ENCODE measurements at places on chromosomes 2 and 18.

DNA sequence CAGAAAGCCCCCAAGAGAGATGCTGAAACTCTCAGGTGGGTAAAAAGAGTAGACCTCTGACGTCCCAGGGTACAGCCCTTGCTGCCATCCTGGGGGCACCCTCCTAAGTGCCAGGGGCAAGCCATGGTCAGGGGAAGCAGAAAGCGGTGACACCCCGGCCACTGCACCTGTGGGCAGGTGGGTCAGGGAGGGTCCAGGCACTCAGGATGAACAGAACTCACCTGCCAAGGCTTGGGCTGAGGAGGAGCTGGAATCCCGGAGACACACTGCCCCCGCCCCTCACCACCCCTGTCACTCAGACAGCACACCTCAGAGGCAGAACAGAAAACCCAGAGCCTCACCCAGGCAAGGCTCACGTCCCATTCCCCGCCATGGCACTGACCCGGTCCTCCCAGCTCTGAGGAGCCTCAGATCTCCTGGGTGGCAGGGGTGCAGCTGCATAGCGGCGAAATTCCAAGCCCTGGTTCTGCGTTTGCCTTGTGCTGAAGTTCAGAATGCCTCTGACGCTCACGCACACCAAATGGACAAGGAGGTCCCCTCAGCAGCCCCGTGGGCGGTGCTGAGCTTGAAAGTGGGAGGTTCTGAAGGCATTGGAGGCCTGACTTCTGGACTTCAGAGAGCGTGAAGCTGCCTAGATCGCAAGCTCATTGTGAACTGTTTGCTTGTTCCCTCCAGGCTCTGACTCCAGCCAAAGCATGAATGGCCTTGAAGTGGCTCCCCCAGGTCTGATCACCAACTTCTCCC lies 4.3 kb downstream of the GPR17 start:
- DNase-seq = no peak

DNA sequence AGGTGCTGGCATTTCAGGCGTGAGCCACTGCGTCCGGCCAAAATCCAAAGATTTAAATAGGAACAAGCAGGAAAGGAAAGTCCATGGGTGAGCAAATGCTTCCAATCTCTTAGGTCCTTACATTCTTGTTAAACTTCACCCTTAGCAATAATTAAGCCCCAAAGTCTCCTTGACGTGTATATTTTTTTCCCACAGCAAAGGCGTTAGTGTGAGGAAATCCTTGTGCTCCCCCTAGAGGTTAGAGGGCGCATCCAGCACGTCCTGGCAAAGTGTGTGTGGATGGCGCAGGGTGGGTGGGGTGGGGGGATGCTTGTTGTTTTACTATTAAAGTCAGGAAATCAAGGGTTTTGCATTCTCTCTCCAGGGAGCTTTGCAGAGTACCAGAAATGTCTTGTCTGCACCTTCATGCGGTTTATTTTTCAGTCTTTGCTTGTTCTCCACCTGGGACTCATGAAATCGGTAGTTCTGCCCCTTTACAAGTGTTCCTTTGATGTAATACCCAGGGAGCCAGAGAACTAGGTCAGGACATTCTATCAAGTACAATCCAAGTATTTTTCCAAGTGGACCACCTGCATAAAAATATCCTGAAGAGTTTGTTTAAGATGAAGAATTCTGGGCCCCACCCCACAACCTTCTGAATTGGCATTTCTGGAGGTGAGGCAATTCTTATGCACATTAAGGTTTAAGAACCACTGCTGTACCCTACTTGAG lies 22.2 kb upstream of the ITSN2 start:
- DNase-seq = peak; percentile 61

DNA sequence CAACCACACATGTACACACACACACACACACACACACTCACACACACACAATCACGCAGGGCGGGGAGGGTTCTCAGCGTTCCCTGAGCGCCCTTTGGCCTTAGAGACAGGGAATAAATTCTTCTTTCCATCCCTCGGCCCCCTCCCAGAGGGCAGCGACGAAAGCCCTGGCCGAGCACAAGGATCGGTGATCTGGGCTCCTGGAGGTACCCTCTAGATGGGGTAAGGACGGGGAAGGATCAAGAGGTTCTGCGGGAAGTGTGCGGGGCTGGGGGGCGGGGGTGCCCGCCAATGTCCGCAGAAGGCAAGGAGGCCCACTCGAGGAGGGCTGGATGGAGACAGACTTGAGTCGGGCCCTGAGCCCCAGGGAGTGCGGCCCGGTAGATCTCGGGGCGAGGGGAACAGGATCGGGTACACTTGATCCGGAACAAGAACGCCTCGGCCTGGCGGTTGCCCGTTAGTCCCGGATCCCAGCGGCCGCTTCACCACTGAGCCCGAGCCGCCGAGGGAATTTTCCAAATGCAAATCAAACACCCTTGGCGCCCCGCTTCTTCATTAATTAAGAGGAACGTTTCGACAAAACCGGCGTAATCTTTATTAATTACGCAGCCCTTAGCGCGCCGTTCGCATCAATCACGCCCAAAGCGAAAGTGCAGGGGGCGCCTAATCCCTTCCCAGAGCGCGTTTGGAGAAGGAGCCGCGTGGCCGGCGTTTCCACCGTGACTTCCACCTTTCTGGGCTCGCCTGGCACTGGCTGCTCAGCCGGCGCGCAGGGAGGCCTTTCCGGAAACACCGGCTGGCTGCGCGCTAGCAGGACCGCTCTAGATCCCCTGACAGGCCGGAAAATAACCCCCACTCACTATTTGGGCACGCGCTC lies 7.0 kb upstream of the PAX3 start:
- DNase-seq = no peak

GRCh38 chr2:20532634-20533437 lies 86.0 kb downstream of the RHOB start:
- DNase-seq = no peak

DNA sequence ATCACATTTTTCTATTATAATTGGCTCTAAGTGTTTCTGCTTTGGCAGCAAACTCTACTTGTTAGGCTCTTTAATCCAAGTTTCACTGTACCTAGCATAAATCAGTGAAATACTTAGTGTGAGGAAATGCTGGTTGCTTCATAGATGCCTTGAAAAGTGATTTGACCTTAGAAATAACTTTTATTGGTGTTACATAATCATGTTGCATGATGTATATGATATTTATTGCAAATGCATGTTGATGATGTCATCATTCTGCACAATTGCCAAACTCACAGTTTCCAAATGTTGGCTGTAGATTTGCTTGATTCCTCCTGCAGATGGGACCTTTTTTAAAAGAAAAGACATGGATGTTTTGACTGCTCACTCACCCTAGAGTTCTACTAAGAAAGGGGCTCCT lies 137.6 kb upstream of the BCL2L11 start:
- DNase-seq = no peak

DNA sequence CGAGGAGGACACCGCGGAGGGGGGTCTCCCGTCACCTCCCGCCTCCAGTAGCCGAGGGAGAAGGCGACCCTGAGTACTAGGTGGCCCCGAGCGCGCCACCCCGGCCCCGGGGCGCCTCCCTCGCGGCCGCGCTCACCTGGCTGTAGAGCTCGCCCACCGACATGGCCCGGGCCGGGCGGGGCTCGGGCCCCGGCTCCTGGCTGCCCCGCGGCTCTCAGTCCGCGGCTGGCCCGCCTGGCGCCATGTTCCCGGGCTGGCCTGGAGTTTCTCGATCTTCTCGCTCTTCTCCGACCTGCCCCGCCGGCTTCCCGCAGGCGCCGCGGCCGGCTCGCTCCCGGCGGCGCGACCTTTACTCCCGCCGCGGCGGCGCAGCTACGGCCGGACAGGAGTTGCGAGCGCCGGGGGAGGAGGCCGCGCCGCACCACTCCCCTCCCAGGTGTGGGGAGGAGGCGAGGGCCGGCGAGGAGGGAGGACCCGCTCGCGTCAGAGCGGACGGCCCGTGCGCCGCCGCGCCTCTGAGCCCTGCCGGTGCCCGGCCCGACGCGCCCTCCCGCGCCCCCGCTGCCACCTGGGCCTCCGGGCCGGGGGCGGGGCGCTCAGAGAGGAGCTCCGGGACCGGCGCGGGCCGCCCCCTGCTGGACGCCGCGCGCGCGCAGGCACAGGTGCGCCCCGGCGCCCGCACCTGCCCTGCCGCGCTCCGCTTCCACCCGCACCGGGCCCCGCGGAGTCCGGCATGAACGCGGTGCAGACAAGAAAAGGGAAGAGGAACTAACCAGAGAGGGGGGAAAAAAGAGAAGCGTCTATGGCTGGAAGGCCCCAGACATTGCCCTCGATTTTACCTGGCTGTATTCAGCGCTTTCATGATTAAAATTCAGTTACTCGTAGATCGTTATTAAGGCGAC lies at the start of gene MYO5B:
TSS of gene MYO5B (minus strand) at position 517 of the 902 bp plus-strand sequence. CDS start at position 163, 354 bp downstream.
- DNase-seq = no peak

- DNase-seq = no peak
Observed at GRCh38 chr2:74223941-74224770, 25.7 kb downstream of the MTHFD2 start.

- no peak for DNase-seq
Observed at GRCh38 chr2:28101892-28102291, 211.4 kb downstream of the BABAM2 start.

GRCh38 chr2:19474128-19474527 lies 115.7 kb upstream of the OSR1 start:
- DNase-seq = peak; percentile 84

DNA sequence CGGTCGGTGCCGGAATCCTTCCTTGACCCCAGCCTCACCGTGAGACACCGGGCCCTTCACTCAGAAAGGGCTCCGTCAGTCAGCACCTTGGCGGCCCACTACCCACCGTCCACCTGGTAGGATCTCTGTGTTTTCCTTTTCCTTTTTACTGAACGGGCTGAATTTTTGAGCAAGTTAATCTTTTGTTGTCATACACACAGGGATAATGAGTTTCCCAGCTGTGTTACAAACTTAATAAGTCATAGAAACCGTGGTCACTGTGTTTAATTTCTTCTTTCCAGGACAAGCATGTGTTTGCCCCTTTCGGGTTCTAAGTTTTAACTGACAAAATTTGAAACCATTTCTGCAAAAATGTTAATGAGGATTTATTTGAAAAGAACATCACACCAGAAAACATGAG lies 39.0 kb upstream of the TPO start:
- no peak for DNase-seq

- no peak for DNase-seq
Observed at GRCh38 chr2:100845141-100845991, 25.4 kb downstream of the NPAS2 start.

- DNase-seq = peak; percentile 12
Observed at GRCh38 chr2:142188562-142188961, 57.7 kb upstream of the LRP1B start.

GRCh38 chr2:56410140-56410539 lies 226.3 kb downstream of the CCDC85A start:
- no peak for DNase-seq

- no peak for DNase-seq
Observed at GRCh38 chr2:10123281-10123680, 742 bp downstream of the RRM2 start.

GRCh38 chr2:62202019-62202722 lies 6.3 kb downstream of the B3GNT2 start:
- DNase-seq = no peak

DNA sequence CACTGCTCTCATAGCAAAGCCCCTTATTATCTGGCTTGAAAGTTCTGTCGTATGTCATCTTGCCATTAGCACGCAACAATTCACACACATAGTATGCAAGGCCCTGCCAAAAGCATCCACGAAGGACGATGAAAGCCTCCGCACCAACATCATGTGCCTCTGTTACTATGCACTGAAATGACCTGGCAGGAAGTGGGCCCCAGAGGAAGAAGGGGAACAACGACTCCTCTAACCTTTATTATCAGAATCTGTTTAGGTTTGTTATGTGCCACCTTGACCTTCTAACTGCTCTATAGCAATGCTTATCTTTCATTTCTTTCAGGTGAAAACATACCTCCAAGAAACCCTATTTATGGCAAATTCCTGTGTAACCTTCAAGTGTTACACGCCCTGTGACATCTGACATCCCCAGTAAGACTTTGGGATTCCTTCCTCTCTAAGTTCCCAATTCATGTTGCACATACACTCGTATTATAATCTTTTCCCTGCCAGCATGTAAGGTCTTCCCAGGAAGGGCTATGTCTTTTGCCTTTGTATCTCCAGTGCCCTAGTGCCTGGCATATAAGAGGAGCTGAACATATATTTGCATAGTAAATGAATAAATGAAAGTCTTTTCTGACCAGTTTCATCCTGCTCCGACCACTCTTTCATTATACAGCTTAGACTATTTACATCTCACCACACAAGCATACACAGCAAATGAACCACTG lies 7.0 kb upstream of the NDUFV2 start:
- DNase-seq = no peak

GRCh38 chr2:117481608-117482007 lies 332.9 kb upstream of the DDX18 start:
- DNase-seq = no peak

GRCh38 chr18:10259901-10260300 lies 194.5 kb upstream of the APCDD1 start:
- DNase-seq = no peak

Measured in A172 (cell line).